ENCODE measurements at places on chromosomes 6 and 20.

DNA sequence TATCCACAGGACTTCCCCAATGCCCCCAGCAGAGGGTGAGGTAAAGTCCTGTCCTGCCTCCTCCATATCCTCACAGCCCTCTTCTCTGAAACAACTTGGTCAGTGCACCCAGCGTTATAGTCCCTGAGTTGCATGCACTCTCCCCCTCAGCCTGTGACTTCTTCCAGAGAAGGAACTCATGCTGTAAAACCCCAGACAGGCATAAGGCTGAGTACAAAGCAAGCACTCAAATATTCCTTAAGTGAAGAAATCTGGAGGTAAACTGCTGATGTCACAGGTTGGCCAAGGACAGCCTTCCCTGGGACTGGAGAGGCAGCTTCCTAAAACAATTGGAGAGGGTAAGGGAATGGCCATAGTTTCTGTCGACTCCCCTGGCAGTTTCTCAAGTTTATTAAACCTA is 12.9 kb upstream of the SRPK1 start:
- no peak for DNase-seq

- no peak for DNase-seq
These were observed 108.7 kb downstream of the ERMARD start for GRCh38 chr6:169859978-169860703.

- no peak for DNase-seq
These were observed 12.0 kb upstream of the LTA start for GRCh38 chr6:31559958-31560696.

DNA sequence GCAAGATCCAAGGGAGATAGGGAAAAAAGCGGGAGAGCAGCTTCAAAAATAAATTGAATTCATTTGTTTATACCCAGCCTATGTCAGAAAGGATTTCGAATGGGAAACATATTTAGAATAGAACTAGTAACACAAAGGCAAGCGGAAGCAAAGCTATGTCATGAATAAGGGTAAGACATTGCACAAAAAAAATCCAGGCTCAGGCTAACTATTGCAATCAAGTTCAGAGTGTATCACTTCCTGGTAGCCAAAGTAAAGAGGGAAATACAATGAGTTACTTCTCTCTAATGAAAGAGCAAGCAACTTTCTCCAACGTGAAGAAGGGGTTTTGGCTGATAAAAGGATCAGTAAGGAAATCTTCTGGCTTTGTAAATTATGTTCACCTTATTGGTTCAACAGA is 212.8 kb downstream of the ZMYND8 start:
- DNase-seq: no peak

DNA sequence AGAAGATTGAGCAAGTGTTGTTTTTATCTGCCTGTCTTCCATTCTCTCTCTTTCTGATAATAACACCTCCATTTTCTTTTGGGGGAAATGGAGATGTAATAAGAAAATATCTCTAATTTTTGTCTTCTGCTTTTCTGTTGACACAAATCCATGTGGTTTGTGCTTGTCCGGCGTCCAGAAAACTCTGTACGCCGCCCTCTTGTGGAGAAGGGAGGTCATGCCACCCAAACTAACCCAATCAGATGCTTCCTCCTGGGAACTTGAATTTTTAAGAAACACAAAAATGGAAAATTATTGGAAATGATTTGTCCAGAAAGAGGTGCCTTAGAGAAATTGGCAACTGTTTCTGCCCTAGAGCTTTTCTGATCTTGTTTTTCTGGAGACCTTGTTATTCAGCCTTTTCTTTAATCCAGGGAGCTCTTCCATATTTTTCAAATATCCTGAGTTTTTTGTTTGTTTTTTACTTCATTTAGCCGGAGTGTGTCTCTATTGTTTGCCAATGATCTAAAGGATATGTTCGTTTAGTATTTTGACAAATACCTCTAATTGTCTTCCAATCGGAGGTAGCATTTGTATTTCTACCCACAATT is 17.8 kb upstream of the FNDC1 start:
- DNase-seq: no peak

DNA sequence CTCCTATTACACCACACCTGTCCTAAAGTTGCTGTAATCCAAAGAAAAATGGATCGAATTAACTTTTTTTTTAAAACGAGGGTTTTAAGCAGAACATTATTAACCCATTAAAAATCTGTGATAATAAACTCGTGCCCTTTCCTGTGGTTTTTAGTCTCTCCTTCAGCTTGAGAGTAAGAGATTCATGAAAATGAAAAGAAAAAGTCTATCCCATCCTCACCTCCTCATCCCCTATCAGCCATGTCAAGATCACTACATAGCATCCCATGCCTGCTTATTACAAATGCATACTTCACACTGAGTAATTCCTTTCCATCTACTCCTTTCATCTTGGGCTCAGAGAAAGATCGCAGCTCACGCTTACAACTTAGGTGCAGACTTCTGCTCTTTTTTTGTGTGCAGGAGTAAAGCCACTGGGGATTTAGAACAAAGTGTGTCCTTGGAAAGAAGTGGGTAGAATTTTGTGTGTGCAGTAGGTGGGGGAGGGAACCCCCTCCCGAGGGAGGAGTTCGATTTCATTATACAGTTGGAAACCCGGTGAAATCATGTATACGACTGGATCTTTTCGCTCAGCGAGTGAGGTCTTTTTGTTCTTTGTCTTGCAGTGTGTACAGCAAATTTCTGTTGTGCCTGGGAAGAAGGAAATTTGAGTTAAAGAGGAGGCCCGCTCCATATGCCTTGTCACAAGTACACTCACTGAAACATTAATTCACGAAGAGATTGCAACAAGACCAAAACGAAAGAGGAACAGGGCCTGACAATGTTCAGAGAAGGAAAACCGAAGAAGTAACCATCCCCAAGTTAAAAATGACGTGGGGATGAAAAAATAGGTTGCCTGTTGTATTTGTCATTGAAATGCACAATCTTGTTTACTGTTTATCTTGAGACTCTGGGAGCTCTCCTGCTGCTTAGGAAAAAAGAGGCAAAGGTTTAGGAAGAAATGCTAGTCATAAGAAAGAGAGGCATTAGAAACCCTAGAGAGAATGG is 146.5 kb upstream of the ZNF217 start:
- no peak for DNase-seq

DNA sequence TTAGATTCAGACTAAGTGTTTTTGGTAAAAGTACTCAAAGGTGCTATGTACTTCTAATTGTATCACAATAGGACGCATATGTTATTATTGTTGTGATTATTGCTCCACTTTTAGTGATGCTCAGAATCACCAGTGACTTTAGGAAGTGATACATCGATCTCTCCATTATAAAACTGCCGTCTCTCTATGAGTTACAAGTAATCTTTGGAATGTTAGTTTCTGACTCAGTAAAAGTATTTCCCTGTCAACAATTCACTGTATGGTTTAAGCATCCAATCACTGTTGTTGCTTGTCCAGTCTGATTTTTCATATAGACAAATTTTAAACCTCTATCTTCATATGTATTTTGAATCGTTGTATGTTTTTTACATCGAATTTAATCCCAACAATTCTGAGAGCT is 9.4 kb downstream of the DCBLD1 start:
- DNase-seq: no peak

GRCh38 chr6:148244217-148244935 is 98.3 kb upstream of the SASH1 start:
- no peak for DNase-seq

GRCh38 chr20:17896771-17897369 is 71.7 kb downstream of the SNX5 start:
- no peak for DNase-seq

- DNase-seq: no peak
These were observed 36.7 kb downstream of the EBF4 start for GRCh38 chr20:2729251-2729713.

DNA sequence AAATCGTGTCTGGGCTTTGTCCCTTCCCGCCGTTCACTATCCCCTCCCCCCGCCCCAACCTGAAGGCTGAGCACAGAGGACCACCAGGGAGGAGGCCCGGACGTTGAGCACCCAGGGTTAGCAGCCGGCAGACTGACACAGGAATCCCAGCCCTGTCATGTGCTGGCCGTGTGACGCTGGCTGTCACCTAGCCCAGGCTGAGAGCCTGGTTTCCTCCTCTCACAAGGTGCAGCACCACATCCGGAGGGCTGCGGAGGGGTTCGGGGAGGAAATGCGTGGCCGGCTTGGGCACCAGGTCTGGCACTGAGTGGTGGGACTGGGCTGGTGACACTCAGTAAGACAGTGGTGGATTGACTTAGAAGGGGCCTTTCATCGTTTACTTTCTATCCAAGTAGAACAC is 4.6 kb upstream of the LSM14B start:
- DNase-seq: no peak

DNA sequence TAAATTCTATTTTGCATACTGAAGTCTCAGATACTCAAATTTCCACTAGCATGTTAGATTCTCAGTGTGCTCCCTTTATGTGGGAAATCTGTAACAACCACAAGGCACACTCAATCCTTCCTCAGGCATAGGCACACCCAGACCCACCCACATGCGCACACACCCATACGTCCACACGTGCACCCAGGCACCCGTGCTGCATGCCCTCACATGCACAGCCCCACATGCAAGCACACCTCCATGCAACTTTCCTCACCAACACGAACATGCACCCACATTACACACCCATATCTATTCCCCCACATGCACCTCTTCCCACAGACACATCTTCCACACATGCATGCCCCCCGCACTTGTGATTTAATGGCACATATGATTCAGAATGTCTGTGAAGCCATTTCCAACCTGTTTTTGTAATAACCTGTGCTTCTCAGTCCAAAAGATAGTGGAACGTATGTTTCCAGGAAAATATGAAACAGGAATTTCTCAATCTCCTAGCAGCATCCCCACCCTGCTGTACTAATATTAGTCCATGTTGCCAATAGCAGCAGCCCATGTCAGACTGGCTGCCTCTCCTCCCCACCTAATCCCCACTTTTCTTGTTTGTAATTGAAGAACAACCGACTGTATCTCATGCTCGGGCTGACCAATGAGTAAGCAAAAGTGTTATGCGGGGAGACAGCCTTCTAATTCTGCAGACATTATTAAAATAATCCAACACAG is 11.3 kb upstream of the CYP24A1 start:
- no peak for DNase-seq

- DNase-seq: peak; percentile 15
These were observed 425.2 kb downstream of the CD83 start for GRCh38 chr6:14542670-14543366.

GRCh38 chr6:138099832-138100231 is 7.4 kb downstream of the PERP start:
- DNase-seq: no peak

GRCh38 chr6:87199787-87200186 is 44.4 kb downstream of the ZNF292 start:
- no peak for DNase-seq

DNA sequence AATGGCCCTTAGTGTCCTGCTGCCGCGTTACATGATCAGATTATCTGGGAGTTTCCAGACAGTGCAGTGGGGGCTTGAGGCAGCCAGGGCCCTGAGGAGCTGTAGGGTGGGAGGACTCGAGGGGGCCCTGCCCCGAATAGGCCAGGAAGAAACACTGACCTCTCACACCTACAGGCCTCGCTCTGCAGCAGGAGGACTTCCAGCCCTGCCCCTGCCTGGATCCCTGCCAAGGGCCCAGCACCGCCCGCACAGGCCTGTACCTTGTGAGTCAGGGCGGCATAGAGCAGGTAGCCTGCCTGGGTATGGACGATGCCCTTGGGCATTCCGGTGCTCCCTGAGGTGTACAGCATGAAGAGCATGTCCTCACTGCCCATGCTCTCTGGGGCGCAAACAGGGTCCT is 30.1 kb upstream of the APMAP start:
- no peak for DNase-seq

DNA sequence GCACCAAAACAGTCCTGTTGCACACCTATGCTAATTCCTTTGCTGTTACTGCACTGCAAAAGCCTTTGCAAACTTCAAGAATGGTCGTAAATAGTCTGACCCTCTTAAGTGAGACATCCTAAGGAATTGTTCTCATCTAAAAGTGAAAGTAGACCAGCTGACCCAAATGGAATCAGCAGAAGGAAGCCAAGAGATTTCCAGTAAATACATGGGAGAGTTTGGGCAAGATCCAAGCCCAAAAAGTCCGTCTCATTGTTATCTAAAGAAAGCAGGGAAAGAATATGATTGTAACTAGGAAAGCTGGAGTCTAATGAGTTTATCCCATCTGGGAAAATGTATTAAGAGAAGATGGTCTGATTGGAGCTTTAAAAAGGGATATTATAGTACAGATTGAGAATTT is 43.0 kb upstream of the HIVEP1 start:
- no peak for DNase-seq

- no peak for DNase-seq
These were observed 6.1 kb downstream of the C20orf173 start for GRCh38 chr20:35523298-35523888.

- no peak for DNase-seq
These were observed 3.4 kb upstream of the DLL1 start for GRCh38 chr6:170294298-170294730.

DNA sequence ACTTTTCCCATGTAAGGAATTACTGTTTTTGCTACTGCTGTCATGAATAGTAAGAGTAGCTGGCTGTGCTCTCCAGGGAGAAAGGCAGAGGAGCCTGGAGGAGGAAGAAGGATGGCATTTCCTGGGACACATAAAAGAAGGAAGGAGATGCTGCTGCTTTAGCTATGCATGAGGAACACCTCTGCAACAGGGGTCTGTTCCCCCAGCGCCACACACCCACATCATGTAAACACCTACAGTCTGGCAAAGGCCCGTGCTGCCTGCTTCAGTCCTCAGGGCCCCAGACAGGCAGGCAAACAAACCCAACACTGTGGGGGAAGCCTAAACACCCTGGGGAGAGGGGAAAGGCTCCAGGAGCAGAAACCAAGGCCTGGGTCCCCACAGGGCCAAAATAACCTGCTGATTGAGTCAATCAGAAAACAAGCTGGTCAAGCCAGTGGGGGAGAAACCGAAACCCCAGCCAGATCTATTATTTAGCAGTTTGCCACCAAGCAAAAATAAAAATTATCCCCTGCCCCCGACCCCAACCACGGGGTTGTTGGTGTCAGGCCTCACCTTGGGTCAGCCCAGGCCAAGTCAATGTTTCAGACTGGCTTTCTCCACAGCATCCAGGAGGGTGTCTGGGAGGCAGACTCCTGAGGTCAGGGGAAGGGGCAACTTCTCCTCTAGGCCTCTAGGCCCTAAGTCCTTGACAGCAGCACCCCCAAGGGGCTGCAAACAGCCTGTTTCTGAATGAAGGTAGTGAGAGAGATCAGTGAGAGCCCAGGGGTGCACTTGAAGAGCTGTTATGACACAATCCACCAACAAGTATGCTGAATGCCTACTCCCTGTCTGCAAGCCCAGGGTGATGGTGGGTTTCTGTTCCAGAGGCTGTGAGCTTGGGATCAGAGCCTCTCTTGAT is 34.6 kb upstream of the SCUBE3 start:
- no peak for DNase-seq

DNA sequence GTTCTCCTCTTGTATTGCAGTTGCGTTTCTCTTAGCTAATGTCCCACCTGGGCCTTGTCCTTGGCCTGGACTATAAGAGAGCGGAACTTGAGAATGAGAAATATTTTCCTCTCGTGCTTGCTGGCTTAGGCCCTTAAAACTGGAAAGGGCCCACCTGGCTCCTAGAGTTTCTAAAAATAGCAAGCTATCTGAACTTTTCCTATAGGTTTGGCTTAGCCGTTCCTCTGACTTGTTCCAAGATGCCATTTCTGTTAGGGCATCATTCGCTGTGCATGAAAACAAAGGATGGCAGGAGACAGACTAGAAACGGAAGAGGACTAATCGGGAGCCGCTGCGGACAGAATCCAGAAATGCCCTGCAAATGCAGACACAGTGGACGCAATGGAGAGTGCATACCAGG is 4.5 kb downstream of the RIPOR3 start:
- DNase-seq: no peak
